ENCODE measurements at places on chromosomes 1 and 21.
A peak's percentile ranks its signal among the peaks of the same experiment; 100 is the strongest.

- DNase-seq: no peak
Measured at GRCh38 chr21:29238967-29239290, 59.8 kb upstream of the BACH1 start.

DNA sequence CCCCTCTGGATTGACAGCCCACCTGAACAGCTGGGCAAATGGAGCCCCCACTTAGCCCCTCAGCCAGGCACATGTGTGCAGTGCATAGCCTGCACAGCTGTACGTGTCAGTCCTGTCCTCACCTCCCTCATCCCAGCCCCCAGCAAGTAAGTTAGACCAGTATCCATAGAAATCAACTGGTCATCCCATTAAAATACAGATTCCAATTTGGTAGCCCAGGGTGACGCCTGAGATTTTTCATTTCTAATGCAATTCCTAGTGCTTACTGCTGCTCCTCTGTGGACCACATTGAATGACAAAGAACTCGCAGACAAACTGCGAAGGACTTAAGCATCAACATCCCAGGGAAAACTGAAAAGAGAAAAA is 99.0 kb upstream of the GJB5 start:
- no peak for DNase-seq

GRCh38 chr1:22126531-22126930 is 16.4 kb downstream of the WNT4 start:
- DNase-seq: no peak

GRCh38 chr1:184437291-184437690 is 50.5 kb downstream of the C1orf21 start:
- DNase-seq: no peak

- DNase-seq: no peak
Measured at GRCh38 chr1:6108937-6109614, 63.4 kb downstream of the KCNAB2 start.

DNA sequence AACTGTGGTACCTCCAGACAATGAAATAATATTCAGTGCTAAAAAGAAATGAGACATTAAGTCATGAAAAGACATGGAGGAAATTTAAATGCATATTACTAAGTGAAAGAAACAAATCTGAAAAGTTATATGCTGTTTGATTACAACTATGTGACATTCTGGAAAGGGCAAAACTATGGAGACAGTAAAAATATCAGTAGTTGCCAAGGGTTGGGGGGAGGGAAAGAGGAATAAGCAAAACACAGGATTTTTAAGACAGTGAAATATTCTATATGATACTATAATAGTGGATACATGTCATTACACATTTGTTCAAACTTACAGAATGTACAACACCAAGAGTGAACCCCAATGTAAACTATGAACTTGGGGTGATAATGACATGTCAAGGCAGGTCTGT is 38.2 kb upstream of the PKN2 start:
- no peak for DNase-seq

DNA sequence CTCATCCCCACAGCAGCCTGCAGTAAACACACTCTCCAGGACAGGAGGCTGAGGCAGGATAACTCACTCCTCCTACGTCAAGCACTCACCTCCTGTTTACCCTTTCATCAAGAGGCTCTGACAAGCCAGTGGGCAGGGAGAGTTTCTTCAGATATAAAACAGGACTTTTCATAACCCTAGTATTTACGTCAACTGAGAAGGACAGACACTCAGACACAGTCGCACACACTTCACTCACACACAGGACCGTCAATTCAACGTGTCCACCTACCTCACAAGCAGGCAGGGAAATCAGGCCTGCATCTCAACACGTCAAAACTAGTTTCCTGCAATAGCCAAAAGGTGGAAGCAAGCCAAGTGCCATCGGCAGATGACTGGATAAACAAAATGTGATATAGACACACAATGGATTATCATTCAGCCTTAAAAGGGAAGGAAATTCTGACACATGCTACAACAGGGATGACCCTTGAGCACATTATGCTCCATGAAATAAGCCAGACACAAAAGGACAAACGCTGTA is 48.6 kb downstream of the ITPKB start:
- DNase-seq: no peak

DNA sequence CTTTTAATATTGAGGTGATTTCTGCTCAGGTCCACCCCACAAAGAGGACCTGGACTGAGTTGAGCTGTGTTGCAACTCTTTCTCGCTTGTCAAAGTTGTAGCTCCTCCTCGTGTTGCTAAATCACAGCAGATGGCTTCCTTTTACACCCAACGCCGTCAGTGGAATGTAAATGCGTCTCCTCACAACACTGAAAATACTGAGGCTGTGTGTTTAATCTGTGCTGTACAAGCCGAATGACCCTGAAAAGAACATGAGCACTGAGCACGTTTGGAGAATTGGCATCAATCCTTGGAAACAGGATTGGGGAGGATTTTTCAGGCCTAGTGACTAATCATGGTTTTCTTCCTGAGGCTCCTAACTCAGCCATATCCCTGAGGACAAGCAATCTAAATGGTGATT is 196.0 kb downstream of the CRB1 start:
- DNase-seq: no peak

DNA sequence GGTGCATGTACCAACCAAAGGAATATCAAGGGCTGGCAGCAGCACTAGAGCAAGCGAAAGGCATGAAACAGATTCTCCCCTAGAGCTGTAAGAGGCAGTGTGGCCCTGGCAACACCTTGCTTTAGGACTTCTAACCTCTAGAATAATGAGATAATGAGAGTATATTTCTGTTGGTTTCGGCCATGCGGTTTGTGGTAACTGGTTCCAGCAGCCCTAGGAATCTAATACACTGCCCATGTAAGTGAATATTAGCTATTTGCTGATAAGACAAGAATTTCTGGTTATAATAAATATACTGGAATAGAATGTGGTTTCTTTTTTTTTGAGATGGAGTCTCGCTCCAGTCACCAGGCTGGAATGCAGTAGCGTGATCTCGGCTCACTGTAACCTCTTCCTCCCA is 199.4 kb downstream of the GABPA start:
- no peak for DNase-seq

DNA sequence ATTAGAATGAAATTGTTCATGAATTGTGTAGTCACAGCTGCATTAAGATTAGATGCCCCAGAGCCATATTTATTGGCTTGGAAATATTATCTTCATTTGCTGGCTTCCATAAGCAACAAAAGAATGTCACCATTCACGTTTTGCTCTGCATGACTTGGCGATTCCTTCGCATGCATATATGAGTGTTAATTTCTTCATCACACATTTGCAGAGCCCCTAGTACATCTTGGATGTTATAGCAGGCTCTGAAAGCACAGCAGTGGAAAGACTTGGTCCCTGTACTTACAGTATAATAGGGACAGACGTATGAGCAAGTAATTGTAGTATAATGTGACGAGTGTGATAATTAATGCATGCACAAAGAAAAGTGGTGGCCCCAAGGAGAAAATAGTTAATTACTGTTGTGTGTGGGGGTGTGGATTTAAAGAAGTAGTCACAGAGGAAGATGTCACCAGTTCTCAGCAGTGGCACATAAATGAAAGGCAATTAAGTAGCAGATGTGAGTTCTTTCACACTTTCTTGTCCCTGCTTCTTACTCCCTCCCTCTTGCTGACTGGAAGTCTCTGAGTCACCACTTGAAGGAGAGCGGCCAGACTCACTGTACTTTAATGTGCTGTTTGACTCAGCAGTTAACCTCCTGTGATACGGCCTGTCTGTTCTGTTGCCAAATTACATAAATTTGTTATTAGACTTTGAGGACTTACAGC is 21.0 kb downstream of the S100A10 start:
- DNase-seq: no peak

DNA sequence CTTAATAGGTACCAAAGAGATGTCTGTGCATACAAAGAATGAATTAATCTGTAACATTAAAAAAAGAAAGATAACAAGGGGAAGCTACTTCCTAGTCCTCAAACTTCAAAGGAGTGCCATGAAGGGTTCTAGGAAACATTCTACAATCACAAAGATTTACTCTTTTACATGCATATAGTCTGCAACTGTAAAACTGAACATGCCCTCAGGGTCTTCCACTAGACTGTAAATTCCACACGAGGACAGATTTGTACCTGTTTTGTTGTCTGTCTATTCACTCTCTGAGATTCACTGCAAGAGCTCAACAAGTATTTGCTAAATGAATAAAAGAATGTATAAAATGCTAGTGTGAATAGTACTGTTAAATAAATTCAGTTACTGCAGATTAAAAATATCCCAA is 4.4 kb downstream of the JAK1 start:
- no peak for DNase-seq

- no peak for DNase-seq
Measured at GRCh38 chr1:21313886-21314721, 23.8 kb upstream of the ECE1 start.

GRCh38 chr1:179107706-179108629 is 26.1 kb downstream of the TOR3A start:
- no peak for DNase-seq

- DNase-seq: no peak
Measured at GRCh38 chr1:35201631-35202030, 8.7 kb upstream of the SFPQ start.

DNA sequence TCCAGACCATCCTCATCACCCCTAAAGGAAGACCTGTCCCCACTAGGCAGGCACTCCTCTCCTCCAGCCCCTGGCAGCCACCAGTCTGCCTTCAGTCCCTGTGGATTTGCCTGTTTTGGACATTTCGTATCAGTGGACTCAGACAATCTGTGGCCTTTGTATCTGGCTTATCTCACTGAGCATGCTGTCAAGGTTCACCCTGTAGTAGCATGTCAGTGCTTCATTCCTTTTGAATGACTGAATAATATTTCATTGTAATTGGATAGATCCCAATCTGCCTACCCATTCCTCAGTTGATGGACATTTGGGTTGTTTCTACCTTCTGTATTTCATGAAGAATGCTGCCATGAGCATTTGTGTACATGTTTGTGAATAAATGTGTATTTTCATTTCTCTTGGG is 32.9 kb upstream of the RNF187 start:
- no peak for DNase-seq

DNA sequence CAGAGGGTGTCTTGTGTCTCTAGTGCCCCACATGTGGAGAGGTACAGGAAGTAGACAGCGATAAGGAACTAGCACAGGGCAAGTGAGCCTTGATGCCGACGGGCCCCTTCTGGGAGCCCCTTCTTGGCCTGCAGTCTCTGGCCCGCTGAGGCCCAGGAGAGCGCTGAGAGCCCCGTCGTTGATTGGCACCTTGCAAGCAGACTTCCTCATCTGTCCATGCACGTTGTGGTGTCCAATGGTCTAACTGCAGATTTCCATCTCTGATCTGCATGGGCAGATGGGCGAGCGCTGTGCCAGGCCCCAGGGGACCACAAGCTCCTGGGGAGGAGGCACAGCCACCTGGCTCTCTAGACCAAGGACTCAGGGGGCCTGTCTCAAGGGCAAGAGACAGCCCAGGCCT is 32.4 kb downstream of the PLEKHA6 start:
- no peak for DNase-seq

DNA sequence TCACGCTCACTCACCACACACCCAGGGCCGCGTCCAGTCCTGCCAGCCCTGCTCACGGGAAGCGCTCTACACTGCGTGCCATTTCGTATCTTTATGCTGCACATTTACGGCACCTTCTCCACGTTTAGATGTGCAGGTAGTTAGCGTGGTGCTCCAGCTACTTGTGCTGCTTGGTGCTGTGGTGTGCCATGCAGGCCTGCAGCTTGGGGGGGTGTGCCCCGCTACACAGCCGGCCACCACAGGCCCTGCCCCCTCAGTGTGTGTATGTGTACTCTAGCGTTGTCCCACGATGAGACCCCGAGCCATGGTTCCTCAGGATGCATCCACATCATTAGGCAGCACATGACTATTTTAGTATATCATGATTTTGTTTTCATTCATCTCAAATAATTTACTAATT is 38.3 kb downstream of the SNAP47 start:
- no peak for DNase-seq

GRCh38 chr1:32111040-32111623 is 3.3 kb downstream of the KPNA6 start:
- no peak for DNase-seq

GRCh38 chr1:202905331-202905730 is 16.4 kb upstream of the RABIF start:
- DNase-seq: no peak

DNA sequence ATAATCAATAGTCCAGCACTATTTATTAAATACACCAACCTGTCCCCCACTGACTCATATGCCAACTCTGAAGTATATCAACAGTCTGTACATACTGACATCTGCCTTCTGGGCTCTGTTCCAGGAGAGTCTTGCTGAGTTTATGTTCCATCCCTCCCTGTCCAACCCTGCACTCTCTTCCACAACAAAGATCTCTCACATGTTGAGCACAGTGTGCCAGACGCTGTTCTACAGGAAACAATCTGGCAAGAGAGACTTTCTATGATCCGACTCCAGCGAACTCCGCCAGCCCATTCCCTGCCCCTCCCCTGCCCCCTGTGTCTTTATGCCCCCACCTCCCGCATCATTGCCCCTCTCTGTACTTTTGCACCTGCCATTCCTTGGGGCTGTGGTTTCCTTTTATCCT is 3.4 kb downstream of the LACTBL1 start:
- DNase-seq: no peak

- DNase-seq: no peak
Measured at GRCh38 chr1:30257742-30258380, 465.5 kb downstream of the MATN1 start.

- peak; percentile 12 for DNase-seq
Measured at GRCh38 chr1:53631622-53632310, 107.2 kb downstream of the GLIS1 start.

DNA sequence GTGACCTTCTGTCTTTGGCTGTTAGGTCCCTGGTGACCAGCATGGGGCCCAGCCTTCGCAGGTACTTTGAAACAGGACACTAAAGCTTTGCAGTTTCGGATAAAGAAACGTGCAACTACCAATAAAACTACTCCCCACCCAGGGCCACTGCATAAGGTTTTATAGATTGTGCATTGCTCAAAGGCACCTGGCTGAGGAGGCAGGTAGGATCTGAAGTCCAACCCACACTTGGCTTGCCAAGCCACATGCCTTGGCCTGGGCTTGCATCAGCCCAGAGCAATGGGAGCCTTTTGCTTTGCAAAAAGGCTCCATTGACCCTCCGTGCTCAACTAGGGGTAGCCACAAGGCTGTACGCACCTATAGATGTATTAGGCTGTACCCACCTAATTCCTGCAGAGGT is 84.4 kb upstream of the SYT6 start:
- DNase-seq: no peak

- DNase-seq: no peak
Measured at GRCh38 chr21:38915546-38915945, 109.8 kb downstream of the ETS2 start.

Measured in liver (tissue), 10 donors.